ENCODE measurements at places on chromosomes 4 and X. TPM values are rescaled to one million over a fixed set of nuclear protein-coding genes. Genes with fewer than 3 reads are reported as not detected.

The ZDHHC15 gene
- 1.8 TPM for total RNA-seq

The GPR50 gene
- total RNA-seq: not detected

The GLA gene
- 51.1 TPM for total RNA-seq

The VCX2 gene
- not detected for total RNA-seq

The UGT2B17 gene
- total RNA-seq: 0.18 TPM

The ATP2B3 gene
- not detected for total RNA-seq

The CLTRN gene
- 0.38 TPM for total RNA-seq

The ITIH6 gene
- not detected for total RNA-seq

The ARHGAP4 gene
- 70.7 TPM for total RNA-seq

GRCh38 chrX:41666251-41666650 lies 22.5 kb upstream of the GPR34 start:
- DNase-seq: no peak

DNA sequence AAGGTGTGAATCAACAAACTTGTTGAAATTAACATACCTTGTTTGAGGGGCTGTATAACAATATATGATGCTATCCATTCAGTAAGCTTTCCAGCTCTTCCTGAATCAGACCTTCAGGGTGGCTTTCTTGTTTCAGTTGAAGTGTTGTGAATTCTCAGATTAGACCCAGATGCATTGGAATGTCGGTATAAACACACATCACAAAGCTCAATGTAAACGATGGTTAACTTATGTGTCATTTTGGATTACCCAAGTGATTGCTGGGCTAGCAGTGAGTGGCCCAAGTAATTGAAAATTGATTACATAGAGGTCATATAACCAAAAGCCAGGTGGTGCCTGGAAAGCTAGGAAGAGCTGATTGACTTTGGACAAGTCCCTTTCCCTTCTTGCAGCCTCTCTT lies 115.0 kb downstream of the SHROOM4 start:
- no peak for DNase-seq

GRCh38 chr4:88244816-88245579 lies 39.4 kb downstream of the PPM1K start:
- no peak for DNase-seq

GRCh38 chrX:149903889-149904748 lies 23.1 kb downstream of the MAGEA8 start:
- no peak for DNase-seq

GRCh38 chr4:184401397-184402171 lies 72.8 kb downstream of the IRF2 start:
- no peak for DNase-seq

DNA sequence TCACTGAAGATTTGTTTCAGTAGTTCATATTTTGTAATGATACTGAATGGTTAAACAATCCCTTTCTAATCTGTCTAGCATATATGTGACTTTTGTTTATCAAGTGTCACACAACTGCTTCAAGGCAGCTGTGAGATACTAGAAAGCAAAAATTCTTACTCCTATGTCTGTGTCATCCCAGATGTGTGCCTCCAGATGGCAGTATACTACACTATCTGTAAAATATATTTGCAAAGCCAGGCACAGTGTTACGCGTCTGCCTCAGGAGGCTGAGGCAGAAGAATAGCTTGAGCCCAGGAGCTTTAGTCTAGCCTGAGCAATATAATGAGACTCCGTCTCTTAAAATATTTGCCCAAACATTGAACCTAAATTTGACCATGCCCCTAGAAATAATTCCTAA lies 4.0 kb downstream of the NUDT10 start:
- DNase-seq: no peak

DNA sequence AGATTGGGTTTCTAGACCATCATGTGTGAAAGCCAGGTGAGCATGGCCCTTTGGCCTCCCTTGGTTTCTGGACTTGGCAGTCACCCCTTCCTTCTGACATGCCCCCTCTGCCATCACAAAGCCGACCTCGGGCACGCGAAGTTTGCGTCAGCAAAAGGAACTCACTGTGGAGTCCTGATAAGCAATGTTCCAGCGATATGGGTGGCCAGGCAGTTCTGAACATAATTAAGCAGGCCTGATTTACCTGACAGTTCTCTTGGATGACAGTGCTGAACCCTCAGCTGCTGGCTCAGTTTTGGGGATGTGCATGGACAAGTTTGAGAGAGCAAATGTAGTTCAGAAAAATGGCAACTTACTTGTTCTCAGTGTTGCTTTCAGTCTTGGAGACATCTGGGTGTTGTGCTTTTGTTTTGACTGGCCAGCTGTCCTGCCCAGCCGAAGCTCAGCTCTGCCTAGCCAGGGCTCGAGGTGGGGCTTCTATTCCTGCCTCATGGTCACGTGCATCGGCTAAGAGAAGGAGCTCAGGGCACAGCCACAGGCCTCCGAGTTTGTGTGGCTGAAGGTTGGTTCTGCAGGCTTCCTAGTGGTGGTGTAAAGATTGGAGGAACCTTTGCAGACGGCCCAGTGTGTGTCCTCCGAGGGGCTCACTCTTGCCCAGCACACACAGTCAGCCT lies 78.3 kb downstream of the CLDN34 start:
- no peak for DNase-seq

DNA sequence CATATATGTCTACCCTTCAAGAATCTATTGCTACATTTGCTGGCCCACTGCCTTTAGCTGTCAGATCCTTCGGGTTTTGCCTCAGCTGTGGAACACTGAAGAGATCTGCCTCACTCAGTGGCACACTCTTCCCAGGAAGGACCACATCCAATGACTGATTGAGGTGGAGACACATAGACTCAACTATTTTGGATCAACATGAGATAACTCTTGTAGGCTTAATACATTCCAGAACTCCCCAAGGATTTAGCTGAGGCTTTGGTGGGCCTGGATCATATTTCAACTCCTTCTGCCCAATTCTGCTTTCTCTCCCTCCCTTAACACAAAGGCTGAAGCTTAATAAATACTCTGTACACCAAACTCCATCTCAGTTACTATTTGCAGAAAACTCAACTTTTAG lies 100.5 kb downstream of the CORIN start:
- DNase-seq: no peak

GRCh38 chr4:6608758-6609414 lies 31.6 kb upstream of the MRFAP1 start:
- no peak for DNase-seq

- no peak for DNase-seq
Measured at GRCh38 chrX:16658284-16658683, 8.3 kb downstream of the S100G start.

- no peak for DNase-seq
Measured at GRCh38 chr4:92654084-92654483, 350.3 kb downstream of the GRID2 start.

All from lower lobe of right lung (tissue), 2 donors.